ENCODE measurements at places on chromosomes 4 and X. TPM values are rescaled to one million over a fixed set of nuclear protein-coding genes. Genes with fewer than 3 reads are reported as not detected.
A peak's percentile ranks its signal among the peaks of the same experiment; 100 is the strongest.

ATP2B3 gene
- total RNA-seq, result 0.85 TPM

TNMD gene
- total RNA-seq, result not detected

FAM184B gene
- 0.09 TPM for total RNA-seq

DNA sequence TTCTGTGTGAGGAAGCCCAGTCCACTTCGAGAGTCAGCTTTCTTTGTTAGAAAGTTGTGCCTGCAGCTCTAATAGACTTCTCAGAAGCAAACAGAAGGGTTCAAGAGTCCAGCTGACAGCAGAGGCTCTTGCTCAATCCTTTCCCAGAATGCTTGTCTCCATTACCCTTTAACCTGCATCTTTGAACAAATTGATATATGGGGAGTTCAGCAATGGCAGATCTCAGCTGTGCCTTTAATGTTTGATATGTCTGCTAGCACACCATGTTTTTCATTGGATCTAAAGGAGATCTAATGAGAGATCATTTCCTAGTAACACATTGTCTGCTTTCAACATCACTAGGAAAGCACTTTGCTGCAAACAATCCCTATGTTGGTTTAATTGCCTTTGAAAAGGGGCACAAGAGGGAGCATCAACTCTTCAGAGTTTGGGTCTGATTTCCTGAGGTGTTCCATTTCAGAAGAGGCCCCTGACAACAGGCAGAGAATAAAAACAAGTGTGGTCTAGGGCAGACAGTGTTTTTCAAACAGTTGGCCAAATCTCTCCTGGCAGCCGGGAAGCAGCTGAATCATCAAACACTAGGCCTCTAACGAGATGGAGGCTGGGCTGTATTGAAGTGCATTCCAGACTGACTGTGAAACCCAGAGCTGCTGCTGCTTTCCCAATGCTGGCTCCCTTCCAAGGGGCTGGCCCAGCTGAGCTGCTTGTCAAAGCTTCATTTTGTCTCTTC is 55.5 kb downstream of the LUZP4 start:
- no peaks in the 10 kb centered on the region for H3K36me3 ChIP-seq
- H3K4me3 ChIP-seq, result no peak overlapping the region
- DNase-seq, result peak; percentile 50
- H3K4me1 ChIP-seq, result no peaks in the 10 kb centered on the region
- no peaks in the 10 kb centered on the region for H3K27me3 ChIP-seq
- peak overlapping the region; percentile 26 for H3K27ac ChIP-seq

DNA sequence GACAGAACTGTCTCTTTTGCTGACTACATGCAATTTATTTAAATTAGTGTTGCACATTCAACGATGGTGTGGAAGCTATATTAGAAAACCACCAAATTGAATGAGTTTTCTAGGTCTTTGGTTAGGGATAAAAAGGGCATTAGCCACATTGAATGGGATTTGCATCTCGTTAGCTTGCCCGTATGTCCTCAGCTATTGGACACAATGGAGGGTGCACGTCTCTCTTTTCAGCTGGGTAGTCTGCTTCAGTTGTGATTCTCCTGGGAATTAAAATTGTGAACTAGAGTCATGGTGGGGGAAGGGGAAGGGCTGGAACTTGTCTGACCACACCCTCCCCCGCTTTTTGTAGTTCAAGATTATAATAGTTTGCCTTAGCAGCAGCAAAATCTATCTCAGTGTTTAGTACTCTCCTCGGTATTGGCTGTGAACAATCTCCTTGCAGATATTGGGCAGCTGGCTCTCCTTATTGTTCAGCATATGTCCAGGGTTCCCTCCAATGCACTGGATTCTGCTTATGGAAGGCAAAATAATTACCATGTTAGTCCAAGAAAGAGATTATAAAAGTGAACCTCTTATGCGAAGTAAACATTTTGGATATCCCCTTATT is 23.3 kb downstream of the TRIM2 start:
- no peaks in the 10 kb centered on the region for H3K27me3 ChIP-seq
- no peak for DNase-seq
- no peak overlapping the region for H3K27ac ChIP-seq
- H3K4me1 ChIP-seq, result no peaks in the 10 kb centered on the region

GRCh38 chr4:110667670-110668069 is 44.8 kb upstream of the PITX2 start:
- no peaks in the 10 kb centered on the region for H3K36me3 ChIP-seq
- no peak for DNase-seq
- no peaks in the 10 kb centered on the region for H3K4me1 ChIP-seq
- H3K27me3 ChIP-seq, result no peaks in the 10 kb centered on the region
